ENCODE measurements at places on chromosomes 11 and 22.

GRCh38 chr11:119910051-119910450 lies 181.1 kb upstream of the NECTIN1 start:
- no peak for DNase-seq

GRCh38 chr22:43488031-43488866 lies 76.4 kb downstream of the MPPED1 start:
- DNase-seq: no peak

GRCh38 chr11:126494831-126495230 lies 139.3 kb downstream of the ST3GAL4 start:
- no peak for DNase-seq

DNA sequence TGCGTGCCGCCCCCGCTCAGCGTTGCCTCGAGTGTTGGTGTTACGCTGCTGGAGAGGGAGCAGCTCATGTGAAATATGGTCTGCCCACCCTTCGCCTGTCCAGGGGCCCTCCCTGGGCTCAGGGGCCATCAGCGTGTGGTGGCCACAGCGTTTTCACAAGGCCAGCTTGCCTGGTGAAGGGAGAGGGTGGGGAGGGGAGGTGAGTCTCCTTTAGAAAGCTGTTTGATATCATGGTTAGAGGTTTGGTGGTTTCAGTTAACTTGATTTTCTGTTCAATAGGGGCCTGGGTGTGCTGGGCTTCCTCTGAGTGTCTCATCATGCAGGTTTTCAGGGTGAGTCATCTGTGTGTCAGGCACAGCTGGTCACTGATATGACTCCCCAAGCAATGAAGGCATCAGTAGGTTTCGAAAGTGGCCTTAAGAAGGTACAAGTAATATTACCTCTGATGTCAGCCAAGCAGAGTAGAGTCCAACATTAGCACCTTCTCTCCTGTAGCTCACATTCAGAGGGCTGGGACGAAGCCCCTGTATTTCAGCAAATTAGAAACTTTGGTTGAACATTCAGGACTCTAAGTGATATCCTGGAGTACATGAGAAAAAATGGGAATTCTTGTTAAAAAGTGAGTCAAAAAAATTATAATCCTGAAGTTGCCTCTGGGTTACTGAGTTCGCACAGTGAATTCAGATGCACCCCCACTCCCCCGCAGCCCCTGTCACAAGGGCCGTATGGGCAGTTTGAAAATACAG lies 172.5 kb downstream of the TBC1D22A start:
- peak; percentile 66 for DNase-seq

DNA sequence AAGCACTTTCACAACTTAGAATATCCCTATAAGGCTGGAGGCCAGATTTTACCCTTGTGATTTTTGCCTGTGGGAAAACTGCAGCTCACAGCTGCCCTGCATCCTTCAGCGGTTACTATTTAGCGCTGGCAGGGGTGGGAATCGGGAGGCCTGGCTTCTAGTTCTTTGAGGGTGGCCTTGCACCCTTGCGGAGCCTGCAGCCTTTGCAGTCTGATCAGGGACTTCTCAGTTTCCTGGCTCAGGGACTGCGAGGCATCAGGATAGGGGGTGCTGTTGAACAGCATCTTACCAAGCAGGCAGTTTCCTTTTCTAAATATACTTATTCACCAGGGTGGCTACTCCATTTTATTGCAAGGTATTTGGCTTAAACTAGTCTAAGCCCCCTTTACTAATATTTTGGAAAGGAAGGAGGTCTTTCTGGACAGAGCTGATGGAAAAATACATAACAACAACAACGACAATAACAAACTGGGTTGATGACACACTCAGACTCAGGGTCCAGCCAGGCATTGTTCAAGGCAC lies 2.9 kb upstream of the APOA1 start:
- DNase-seq: no peak

DNA sequence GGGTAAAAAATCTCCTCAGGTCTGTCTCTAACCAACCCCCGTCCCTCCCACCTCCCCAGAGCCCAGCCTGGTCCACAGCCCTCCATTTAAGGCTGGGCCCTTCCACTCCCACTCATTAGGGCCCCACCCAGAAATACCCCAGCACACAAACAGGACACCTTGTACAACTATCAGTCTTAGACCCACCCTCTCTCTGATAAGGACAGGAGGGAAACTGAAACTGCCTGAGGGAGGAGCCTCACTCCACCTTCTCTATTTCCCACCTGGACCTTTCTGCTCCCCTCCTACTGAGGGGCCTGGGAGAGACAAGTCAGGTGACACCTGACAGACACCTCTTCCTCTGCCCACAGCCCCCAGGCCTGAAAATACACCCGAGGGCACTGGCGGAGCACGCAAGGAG lies 90.2 kb downstream of the PLEKHA7 start:
- DNase-seq: no peak

GRCh38 chr11:78224906-78225420 lies 36.2 kb downstream of the USP35 start:
- DNase-seq: no peak

- DNase-seq: no peak
These were observed 215.1 kb downstream of the AASDHPPT start for GRCh38 chr11:106292526-106292925.

DNA sequence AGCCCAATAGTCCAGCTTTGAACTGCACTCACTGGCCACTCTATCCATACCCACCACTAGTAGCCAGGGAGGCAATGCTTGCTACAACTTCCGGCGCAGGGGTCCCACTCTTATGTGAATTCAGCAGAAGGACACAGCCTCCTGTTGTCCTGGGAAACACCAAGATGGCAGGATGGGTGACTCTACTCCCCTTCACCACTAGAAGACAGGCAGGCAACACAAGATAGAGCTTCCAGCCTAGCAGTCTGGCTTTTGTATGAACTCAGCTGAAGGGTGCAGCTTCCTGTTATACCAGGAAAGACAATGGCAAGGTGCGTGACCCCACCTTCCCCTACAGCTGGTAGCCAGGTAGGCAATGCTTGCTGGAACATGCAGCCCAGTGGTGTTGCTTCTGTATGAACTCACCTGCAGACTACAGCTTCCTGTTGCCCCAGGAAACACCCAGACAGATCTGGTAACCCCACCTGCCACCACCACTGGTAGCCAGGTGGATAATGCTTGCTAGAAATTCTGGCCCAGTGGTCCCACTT lies 205.2 kb upstream of the KIRREL3 start:
- DNase-seq: no peak

Measured in fibroblast of skin of left biceps (primary cell).